Brain (organoid and tissue), 16 donors: ENCODE measurements at places on chromosomes 6 and 20. TPM values are rescaled to one million over a fixed set of nuclear protein-coding genes. Genes with fewer than 3 reads are reported as not detected.

TP53TG5 gene
- polyA plus RNA-seq, result 4.8 TPM

KIF13A gene
- 7.1 TPM for polyA plus RNA-seq

DNA sequence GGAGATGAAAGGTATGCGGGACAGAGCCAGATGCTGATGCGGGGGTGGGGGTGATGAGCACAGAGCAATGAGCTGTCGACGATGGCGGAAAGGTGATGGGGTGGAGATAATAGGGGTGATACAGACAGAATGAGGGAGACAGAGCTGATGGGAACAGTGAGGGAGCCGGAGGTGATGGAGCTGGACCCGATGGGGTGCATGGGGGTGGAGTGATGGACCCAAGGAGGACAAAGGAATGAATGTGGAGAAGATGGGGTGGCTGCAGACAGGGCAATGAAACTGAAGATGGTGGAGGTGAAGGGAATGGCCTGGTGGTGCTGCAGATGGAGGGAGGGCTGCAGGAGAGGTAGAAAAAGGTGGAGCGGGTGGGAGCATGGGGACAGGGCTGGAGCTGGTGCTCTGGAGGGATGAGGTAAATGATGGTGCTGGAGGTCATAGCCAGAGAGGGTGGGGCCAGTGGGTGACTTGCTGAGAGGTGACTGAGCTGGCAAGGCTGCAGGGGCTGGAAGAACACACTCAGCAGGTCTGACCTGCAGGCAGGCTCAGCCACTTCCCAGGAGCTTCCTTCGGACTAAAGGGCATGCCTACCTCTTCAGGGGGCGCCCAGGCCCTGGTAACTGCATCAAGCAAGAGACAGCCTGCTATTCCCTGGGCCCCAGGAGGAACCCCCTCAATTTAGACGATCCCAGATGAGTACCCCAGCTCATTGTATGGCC, 6.0 kb upstream of the FOXS1 start:
- no peak for DNase-seq

DNA sequence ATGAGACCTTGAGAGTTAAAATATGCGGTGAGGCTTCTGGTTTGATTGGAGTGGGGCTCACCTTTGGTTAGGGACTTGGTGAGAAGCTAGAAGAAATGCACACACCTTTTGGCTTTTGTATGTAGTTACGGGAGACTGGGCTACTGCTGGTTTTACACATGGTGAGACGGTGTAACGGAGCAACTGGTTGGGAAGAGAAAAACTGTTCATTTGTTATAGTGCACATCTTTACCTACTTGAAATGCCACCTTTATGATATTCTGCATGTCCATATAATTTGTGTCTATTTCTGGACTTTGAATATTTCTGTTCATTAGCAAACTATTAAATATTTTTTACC, 31.6 kb downstream of the TIAM2 start:
- no peak for DNase-seq

DNA sequence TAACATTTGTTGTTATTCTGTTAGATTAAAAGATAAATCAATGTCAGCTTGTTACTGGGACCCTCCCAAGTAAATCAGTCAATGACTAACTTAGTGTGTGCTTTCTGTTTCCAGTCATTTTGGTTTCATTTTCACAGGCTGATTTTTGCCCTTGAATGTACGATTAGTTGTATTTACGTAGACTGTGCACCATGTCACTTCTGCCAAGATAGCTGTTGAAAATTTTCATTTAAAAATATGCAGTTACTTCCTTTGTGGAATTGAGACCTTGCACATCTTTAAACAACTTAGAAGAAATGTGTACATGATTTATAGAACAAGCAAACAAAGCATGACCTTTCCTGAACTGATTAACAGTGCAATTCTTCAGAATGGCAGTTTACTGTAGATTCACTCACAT, 944.8 kb upstream of the CITED2 start:
- DNase-seq, result no peak
